A673 (cell line): ENCODE measurements at places on chromosomes 1 and 21.

- no peaks in the 10 kb centered on the region for H3K36me3 ChIP-seq
- peaks cover 5% of the 10 kb centered on the region for H3K4me1 ChIP-seq
- peak overlapping the region; percentile 78 for H3K27ac ChIP-seq
- H3K27me3 ChIP-seq, result no peaks in the 10 kb centered on the region
- H3K4me3 ChIP-seq, result peak overlapping the region; percentile 95
- DNase-seq, result no peak
These were observed 740 bp downstream of the DSTYK start for GRCh38 chr1:205210756-205211168.

- no peak overlapping the region for H3K4me3 ChIP-seq
- no peak overlapping the region for H3K27ac ChIP-seq
- H3K36me3 ChIP-seq, result no peaks in the 10 kb centered on the region
- H3K27me3 ChIP-seq, result no peaks in the 10 kb centered on the region
These were observed 683.0 kb downstream of the MATN1 start for GRCh38 chr1:30040081-30041019.

- no peak overlapping the region for H3K27ac ChIP-seq
- H3K4me1 ChIP-seq, result no peaks in the 10 kb centered on the region
- no peak overlapping the region for H3K4me3 ChIP-seq
These were observed 22.2 kb downstream of the RUNX1 start for GRCh38 chr21:35026617-35027562.

GRCh38 chr1:101260556-101261350 lies 23.9 kb downstream of the S1PR1 start:
- no peaks in the 10 kb centered on the region for H3K4me1 ChIP-seq
- no peak for DNase-seq
- H3K27ac ChIP-seq, result no peak overlapping the region
- no peaks in the 10 kb centered on the region for H3K27me3 ChIP-seq
- H3K36me3 ChIP-seq, result no peaks in the 10 kb centered on the region
- no peak overlapping the region for H3K4me3 ChIP-seq

DNA sequence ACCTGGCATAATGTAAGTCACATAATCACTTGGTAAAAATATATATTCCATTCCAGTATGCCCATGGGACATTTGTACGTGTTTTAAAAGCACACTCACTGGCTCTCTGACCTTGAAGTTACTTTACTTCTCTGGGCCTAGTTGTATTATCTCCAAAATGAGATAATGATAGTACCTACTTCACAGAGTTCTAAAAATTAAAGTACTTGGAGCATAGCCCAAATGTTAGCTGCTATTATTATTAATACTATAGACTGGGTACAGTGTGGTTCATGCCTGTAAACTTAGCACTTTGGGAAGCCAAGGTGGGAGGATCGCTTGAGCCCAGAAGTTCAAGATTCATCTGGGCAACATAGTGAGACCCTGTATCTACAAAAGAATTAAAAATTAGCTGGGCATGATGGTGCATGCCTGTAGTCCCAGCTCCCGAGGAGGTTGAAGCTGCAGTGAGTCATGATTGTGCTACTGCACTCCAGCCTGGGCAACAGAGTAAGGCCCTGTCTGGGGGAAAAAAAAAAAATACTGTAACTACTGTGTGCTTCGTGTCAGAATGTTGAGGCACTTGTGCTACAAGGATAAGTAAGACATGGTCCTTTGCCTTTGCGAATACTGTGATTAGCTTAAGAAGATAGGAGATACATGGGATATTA lies 45.7 kb downstream of the TDRD5 start:
- no peak overlapping the region for H3K4me3 ChIP-seq
- H3K27me3 ChIP-seq, result peaks cover 5% of the 10 kb centered on the region
- H3K4me1 ChIP-seq, result no peaks in the 10 kb centered on the region
- H3K36me3 ChIP-seq, result no peaks in the 10 kb centered on the region
- DNase-seq, result peak; percentile 5

GRCh38 chr21:38229260-38229877 lies 27.4 kb upstream of the KCNJ15 start:
- no peaks in the 10 kb centered on the region for H3K4me1 ChIP-seq
- no peak overlapping the region for H3K27ac ChIP-seq
- no peak for DNase-seq
- no peak overlapping the region for H3K4me3 ChIP-seq

GRCh38 chr1:49013079-49013478 lies 236.4 kb upstream of the BEND5 start:
- no peak for DNase-seq
- no peak overlapping the region for H3K27ac ChIP-seq
- no peaks in the 10 kb centered on the region for H3K27me3 ChIP-seq
- H3K4me3 ChIP-seq, result no peak overlapping the region
- H3K36me3 ChIP-seq, result no peaks in the 10 kb centered on the region

GRCh38 chr1:116321766-116322175 lies 51.3 kb upstream of the ATP1A1 start:
- H3K27me3 ChIP-seq, result no peaks in the 10 kb centered on the region
- DNase-seq, result no peak
- H3K27ac ChIP-seq, result no peak overlapping the region
- no peak overlapping the region for H3K4me3 ChIP-seq
- no peaks in the 10 kb centered on the region for H3K36me3 ChIP-seq
- H3K4me1 ChIP-seq, result peaks cover 7% of the 10 kb centered on the region

- H3K4me3 ChIP-seq, result peak overlapping the region; percentile 52
- peak; percentile 47 for DNase-seq
- no peaks in the 10 kb centered on the region for H3K36me3 ChIP-seq
- no peak overlapping the region for H3K27ac ChIP-seq
- no peaks in the 10 kb centered on the region for H3K27me3 ChIP-seq
- peaks cover 6% of the 10 kb centered on the region for H3K4me1 ChIP-seq
These were observed 5.9 kb upstream of the PLEKHG5 start for GRCh38 chr1:6497215-6497866.
